D721Med (cell line): ENCODE measurements at places on chromosomes 6 and 20.

DNA sequence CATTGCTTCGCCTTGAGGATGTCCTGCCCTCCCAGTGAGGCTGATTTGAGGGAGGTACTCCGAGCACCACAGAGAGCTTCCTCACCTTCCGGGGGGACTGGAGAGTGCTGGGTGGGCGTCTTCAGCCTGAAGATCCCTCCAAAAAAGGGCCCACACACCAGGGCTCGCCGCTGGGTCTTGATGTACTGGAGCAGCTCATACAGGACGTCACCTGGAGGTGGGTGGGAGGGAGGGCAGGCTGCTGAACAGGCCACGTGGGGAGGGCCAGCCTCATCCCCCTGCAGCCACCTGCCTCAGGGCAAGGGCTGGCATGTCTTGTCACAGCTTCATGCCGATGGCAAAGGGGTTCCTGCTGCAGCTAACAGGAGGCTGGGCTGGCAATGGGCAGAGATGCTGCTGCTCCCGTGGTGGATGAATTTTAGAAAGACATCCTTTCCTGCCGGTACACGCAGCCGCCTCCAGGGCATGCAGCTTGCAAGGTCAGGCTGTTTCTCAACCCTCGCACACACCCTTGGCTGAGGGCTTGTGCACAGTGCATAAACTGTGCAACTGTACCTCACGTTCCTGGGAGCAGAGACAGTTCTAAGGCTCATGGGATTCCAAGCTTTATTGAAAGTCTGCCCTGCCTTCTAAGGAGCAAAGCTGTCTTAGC, 14.0 kb downstream of the ETV7 start:
- DNase-seq, result no peak

DNA sequence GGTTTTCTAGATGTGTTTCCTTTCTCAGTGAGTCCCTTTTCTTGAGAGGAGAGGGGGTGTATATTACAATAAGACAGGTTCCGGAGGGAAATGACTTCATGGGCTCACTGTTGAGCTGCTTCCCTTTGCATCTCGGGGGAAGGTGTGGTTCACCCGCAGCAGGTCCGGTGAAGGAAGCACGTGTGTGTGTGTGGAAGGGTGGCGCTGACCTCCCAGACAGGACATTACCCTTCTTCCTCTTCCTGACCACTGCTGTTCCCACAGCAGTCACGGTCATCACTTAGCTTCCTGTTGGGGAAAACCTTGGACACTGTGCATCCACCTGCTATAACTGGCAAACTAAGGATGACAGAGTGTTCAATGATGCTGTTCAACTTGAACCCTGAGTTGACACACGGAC, 83.6 kb downstream of the PLEKHG1 start:
- no peak for DNase-seq

DNA sequence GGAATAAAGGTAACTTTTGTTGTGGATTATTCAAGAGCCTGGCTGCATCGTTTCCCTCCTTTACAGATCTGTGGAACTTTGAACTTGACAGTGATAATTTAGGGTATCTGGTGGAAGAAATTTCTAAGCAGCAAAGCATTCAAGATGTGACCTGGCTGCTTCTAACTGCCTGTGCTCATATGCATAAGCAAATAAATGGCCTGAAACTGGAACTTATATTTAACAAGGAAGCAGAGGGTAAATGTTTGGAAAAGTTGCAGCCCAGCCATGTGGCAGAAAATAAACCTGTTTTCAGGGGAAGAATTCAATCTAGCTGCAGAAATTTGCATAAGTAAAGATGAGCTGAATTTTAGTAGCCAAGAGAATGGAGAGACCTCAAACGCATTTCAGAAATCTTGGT, 173.5 kb downstream of the C6orf118 start:
- DNase-seq, result no peak

- no peak for DNase-seq
Measured at GRCh38 chr20:44409132-44409600, 53.7 kb downstream of the HNF4A start.

GRCh38 chr20:13718171-13718570, 66.5 kb downstream of the ESF1 start:
- DNase-seq, result no peak

- no peak for DNase-seq
Measured at GRCh38 chr6:18457065-18457737, 70.1 kb downstream of the RNF144B start.

DNA sequence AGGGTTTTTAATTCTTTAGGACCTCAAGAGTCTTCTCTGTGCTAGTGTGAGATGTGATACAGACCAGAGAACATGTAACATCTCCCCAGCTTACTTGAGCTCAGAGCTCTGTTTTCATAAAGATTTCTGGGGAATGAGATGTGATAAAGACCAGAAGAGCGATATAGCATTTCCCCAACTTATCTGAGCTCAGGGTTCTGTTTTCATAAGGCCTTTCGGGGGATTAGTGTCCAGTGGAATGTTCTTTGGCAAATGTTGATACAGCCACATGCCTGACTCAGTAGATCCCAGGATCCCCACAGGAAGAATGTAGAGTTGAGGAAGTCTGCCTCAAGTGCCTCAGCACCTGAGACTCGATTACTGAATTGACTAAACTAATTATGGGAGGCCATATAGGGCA, 18.7 kb upstream of the TOP1 start:
- DNase-seq, result no peak

- DNase-seq, result no peak
Measured at GRCh38 chr20:61821735-61822134, 243.9 kb downstream of the TAF4 start.

- no peak for DNase-seq
Measured at GRCh38 chr6:1479095-1479494, 89.7 kb downstream of the FOXF2 start.

- no peak for DNase-seq
Measured at GRCh38 chr6:14458669-14459266, 341.2 kb downstream of the CD83 start.

GRCh38 chr20:33893314-33893713, 82.2 kb downstream of the CHMP4B start:
- DNase-seq, result no peak

DNA sequence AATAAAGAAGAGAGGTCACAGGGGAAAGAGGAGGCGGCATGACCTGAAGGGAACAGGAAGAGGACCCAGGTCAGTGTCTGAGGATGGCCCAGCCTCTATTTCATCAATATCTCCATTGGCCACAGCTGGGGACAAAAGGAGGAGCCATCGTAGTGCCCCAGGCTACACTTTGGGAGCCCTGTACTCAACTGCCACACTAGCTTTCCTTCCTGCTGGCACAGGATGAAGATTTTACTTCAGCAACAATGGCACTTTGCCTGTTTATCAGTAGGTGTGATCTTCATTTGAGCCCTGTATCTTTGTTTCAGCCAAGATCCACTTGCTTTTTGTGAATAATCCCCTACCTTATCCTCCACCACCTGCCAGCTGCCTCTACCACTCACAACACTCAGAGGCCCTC, 35.4 kb upstream of the RCAN2 start:
- no peak for DNase-seq

DNA sequence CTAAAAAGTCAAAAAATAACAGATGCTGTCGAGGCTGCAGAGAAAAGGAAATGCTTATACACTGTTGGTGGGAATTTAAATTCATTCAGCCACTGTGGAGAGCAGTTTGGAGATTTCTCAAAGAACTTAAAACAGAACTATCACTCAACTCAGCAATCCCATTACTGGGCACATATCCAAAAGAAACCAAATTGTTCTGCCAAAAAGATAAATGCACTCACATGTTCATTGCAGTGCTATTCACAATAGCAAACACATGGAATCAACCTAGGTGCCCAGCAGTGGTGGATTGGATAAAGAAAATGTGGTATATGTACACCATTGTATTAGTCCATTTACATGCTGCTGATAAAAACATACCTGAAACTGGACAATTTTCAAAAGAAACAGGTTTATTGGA, 116.0 kb upstream of the VGLL2 start:
- DNase-seq, result no peak

GRCh38 chr6:15881150-15881549, 218.3 kb upstream of the DTNBP1 start:
- no peak for DNase-seq

- no peak for DNase-seq
Measured at GRCh38 chr6:119303164-119303887, 46.2 kb downstream of the MAN1A1 start.

GRCh38 chr6:38723783-38724182, 8.7 kb downstream of the DNAH8 start:
- no peak for DNase-seq

DNA sequence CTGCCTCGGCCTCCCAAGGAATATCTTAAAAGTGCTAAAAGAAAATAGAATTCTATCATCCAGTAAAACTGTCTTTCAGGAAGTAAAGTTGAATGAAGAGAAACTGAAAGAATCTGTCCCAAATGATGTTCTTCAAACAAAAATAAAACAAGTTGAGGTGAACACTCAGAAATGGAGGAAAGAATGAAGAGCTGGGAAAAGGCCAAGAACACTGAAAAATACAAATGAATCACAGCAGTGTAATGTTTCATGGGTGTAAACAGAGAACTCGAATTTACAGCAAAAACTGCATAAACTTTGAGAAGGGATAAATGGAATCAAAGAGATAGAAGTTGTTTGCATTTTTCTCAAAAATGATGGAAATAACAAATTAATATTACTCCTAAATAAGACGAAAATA, 317.3 kb downstream of the TAF4 start:
- DNase-seq, result no peak

DNA sequence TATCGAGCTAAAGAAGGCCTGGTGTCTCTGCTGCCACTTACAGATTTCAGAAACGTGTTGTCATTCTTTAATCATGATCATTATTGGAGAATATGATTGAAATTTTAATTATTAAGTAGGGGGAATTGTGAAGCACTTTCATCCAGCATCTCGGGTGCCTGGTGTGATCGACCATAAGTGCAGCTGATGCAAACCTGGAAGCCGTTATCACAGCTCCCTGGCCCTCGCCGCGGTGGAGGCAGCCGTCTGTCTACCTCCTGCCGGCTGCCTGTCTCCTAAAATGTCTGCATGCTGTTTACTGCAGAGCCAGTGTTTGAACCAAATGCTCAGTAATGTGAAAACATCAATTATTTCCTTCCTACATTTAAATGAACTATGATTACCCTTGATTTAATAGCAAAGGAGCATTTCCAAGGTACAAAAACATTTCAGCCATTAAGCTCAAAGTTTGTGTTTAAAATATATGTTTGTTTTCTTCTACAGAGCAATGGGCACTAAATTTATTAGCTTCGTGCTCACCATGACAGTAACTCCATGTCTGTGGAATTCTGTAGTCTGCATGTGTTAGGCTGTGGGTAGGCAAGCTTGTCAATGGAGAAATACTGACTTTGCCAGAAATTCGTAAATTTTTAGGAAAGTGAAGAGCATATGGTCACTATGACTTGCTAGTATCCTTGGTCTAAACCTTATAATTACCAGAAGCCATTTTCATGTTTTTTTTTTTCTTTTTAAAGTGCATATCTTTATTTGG, 184.5 kb upstream of the AGPAT4 start:
- no peak for DNase-seq

DNA sequence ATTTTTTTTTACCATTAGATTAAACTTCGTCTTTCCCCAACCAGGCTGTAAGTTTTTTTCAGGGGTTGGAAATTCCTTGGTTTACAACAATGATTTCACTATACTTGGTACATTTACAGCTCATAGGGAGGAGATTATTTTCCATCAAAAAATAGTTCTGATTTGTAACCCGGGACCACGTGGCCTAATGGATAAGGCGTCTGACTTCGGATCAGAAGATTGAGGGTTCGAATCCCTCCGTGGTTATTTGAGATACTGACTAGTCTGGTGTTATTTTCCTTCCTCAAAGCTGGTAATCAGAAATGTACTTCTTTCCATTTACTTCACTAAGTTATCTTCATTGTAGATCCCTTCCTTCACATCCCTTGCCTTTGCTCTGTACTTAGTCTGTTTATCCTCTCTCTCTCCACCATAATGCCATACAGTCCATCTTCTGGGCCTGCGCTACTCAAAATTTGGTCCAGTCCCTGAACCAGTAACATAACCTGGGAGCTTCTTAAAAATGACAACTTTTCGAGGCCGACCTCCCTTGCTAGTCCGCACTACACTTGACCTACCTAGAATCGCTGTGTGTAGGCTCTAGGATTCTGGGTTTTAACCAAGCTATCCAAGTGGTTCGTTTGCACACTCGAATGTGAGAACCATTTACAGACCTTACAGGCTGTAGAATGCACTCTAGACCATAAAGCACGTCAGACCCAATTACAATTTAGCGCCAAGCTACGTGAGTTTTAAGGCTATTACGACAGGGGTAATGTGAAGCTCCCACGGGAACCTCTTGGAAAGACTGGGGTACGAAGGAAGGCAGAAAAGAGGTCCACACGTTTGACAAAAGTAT, 42.1 kb upstream of the BTN3A2 start:
- DNase-seq, result no peak

GRCh38 chr6:91428296-91428695, 841.4 kb upstream of the MAP3K7 start:
- no peak for DNase-seq

DNA sequence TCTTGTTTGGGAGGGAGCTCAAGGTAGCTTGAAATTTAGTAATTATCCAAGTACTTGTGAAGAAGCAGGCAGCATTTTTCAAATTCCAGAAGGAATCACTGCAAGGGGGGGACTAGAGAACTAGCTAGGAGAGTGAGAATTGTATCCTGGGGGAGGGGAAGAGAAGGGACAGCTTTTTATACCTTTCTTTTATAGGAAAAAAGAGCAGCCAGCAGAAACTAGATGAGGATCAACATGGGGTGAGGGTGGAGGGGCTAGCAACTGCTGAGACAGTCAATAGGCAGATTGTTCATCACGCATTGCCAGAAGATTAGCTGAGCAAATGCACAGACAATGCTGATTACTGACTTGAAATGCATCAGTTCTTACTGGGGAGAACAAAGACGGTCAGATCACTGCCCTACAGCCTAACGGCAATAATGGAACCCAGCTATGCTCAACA, 514.3 kb upstream of the CITED2 start:
- no peak for DNase-seq

DNA sequence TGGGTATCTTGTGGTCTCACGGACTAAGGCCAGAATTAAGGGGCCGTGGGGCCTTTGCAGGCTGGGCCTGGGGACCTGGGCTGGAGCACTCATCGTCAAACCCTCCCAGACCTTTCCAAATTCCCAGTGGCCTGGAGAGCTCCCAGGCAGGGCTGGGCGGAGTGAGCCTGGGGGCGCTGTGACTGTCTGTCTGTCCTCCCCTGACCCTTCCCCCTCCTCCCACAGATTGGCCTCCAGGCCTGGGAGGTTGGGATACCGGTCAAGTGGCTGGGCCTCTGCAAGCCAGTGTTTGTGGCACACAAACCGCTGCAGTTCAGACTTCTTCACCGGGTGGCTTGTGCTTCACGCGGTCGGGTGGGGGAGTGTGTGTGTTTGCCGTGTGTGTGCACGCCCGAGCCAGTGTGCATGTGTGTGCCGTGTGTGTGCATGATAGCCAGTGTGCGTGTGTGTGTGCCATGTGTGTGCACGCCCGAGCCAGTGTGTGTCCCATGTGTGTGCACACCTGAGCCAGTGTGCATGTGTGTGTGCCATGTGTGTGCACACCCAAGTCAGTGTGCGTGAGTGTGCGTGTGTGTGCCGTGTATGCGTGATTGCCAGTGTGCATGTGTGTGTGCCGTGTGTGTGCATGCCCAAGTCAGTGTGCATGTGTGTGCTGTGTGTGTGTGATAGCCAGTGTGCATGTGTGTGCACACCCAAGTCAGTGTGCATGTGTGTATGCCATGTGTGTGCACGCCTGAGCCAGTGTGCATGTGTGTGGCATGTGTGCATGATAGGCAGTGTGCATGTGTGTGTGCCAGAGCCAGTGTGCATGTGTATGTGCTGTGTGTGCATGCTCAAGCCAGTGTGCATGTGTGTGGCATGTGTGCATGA, 6.3 kb downstream of the RBBP8NL start:
- DNase-seq, result no peak
